IMR-90 (cell line): ENCODE measurements at places on chromosomes 2 and 18. TPM values are rescaled to one million over a fixed set of nuclear protein-coding genes. Genes with fewer than 3 reads are reported as not detected.

The PROM2 gene
- not detected in 2 replicates for total RNA-seq

DNA sequence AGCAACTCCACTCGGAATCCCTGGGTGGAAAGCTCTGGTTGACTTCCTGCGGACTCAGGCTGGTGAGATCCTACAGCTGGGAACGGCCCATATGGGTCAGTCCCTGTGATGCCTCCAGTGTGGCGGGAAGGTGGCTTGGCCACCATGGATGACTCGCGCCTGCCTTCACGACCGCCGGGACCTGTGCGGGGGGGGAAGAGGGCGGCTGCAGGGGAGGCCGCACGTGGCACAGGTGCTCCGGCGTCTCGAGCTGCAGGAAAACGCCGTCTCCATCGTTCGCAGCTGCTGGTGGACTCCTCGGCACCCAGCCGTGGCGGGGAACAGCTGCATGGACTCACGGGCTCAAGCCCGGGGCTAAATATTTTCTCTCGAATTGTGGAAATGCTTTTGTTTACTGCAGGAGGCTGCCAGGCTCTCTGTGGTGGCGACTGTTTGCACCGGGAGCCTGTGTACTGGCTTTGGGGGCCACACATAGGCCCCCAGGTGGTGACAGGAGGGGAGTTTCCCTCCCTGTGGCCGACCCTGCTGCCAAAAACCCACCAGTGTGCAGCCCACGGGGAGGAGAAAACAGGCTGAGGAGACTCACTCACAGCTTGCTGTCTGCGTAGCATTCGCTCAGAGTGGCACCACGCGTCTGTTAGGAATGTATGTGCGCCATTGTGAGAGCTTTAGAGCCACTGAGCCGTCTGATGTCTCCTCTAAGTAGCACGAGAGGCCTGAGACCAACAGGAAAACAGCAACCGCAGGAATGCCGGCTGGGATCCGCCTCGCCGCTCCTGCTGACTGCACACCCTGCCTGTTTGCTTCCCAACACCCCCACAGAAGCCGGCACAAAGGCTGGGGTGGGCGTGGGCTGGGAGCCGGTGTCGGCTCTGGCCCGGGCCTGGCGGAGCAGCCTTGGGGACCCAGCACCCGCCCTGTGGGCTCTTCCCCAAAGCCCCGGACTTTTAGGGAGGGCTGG is 89.2 kb downstream of the NFATC1 start:
- peak; percentile 98 for DNase-seq

The SEMA4C gene
- total RNA-seq, result 13.3 and 15.8 TPM in 2 replicates

GRCh38 chr2:154350911-154351310 is 347.6 kb upstream of the KCNJ3 start:
- no peak for DNase-seq

GRCh38 chr18:59562751-59563150 is 134.5 kb downstream of the CCBE1 start:
- DNase-seq, result no peak

DNA sequence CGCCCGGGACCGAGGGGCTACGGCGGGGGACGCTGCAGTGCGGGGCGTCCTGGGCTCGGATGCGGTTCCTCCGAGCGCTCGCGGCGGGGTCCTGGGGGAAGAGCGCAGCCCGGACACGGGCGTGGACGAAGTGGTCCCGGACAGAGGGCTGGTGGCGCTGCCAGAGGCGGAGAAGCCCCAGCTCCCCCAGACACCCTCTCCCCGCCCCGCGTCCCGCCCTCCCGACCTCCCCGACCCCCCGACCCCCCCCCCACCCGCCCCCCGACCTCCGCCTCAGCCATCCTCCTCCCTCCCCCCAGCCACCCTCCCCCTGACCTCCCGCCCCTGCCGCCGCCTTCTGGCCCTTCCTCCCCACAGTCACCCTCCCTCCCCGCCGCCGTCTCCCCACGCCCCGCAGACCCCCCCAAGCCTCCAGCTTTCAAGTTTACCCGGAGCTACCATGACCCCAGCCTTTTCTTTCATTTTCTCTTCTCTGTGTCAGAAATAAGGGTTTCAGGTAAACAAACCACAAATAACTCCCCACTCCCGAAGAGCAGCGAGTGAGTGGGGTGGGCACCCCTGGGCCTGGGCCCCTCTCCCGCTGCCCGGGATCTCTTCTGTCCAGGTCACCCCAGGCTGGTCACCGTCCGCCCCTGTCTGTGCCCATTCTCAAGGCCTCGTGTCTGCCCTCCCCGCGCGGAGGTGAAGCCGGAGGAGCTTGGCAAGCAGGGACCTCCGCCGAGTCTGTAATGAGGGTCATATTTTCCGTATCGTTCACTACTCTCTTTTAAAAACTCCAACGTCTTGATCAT is 5.1 kb downstream of the NFATC1 start:
- no peak for DNase-seq

- DNase-seq, result no peak
Observed at GRCh38 chr2:19351899-19352697, 6.3 kb downstream of the OSR1 start.

DNA sequence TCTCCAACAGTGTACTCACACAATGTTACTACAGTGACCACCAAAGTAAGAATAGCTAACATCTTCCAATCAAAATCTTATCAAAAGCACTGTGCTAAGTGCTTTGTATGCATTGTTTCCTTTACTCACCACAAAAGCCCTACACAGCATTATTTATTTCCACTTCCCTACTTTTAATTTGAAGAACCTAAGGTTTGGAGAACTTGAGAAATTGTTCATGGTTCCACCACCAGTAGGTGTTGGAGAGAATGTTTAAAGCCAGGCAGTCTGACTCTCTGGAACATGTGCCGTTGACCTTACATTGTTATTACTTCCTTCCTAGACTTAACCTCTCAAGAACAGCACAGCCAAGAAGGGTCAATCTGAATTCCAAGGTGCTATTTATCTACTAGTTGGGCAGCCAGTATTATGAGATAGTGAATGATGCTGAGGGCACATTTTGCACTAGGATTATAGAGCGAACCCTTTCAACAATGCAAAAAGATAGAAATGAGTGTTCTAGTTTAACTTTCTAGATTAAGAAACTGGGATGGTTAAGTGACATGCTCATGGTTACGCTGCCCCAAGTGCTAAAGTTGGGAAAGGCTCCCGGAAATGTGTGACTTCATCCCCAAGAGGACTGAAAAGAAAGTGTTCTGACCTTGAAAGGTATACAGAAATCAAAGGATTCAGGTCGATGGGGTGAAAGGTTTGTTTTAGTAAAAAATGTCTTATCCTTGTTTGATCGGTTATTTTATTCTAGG is 55.2 kb upstream of the FAM136A start:
- DNase-seq, result no peak

GRCh38 chr2:26072925-26073768 is 39.3 kb downstream of the RAB10 start:
- DNase-seq, result no peak
